ENCODE measurements at places on chromosomes 3 and 15. TPM values are rescaled to one million over a fixed set of nuclear protein-coding genes. Genes with fewer than 3 reads are reported as not detected.
A peak's percentile ranks its signal among the peaks of the same experiment; 100 is the strongest.

DNA sequence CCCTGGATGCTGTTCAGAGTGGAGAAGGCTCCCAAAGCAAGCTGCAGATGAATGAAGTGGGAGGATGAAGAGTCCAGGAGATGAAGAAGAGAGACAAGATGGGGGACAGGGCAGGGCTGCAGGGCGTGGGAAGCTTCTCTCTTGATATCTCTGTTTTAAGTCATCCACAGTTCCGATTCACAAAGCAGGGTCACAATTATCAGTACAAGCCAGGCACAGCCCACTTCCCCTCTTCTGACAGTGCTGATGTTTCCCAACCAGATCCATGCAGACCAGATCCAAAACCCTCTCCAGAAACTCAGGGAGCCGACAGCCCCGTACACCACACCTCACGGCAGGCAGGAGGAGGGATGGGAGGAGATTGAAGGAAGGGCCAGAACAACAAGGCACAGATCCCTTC is 31.1 kb downstream of the NTRK3 start:
- H3K27me3 ChIP-seq = peaks cover 2% of the 10 kb centered on the region
- H3K27ac ChIP-seq = no peak overlapping the region
- no peak overlapping the region for H3K4me3 ChIP-seq
- no peaks in the 10 kb centered on the region for H3K4me1 ChIP-seq

DNA sequence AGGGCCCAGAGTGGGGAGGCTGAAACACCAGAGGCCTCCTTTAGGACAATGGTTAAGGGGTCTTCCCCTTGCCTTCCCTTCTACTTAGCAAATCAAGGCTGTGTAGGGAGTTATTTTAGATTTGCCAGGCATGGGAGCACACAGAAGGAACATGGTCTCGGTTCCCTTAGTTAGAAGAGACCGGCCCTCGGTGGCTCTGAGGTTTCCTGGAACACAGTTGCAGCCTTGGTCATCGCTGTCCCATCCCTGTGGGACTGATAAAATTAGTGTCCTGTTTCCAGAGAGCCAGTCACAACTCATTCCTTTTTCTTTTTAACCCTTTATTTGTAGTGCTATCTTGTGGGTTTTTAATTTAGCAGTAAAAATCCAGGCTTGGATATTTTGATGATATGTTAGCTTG is 81.4 kb downstream of the CRTC3 start:
- no peak for DNase-seq
- no peak overlapping the region for H3K4me3 ChIP-seq
- H3K36me3 ChIP-seq = peaks cover 66% of the 10 kb centered on the region
- H3K27ac ChIP-seq = no peak overlapping the region

DNA sequence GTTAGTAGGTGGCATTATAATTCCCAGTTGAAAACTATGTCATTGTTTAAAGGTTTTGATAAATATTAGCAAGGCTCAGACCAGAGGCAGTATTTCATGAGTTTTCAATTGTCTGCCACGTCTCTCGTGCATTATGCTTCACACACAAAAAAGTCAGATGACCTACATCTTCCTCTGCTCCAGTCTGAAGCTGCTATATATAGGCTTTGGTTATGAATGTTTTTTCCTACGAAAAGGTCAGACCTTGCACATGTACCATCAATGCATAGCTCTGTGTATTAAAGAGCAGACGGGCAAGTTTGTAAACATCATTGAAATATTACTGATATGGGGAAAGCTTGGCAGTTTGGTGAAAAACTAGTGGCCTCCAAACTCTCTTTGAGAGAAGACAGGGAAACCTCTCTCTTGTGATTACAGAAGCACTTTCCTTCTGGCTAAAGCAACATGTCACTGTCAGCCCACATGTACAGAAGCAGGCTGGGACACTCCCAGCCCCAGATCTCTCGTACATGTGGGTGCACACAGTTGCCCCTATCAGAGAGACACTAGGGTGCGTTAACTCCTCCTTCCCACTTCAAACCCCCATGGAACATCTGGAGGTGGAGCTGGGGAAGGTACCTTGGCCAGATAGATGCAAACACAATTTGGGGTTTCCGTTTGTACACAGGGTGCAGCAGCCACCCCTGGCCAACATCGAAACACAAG is 184.0 kb upstream of the BCL6 start:
- no peaks in the 10 kb centered on the region for H3K36me3 ChIP-seq
- DNase-seq = no peak
- no peak overlapping the region for H3K27ac ChIP-seq
- no peaks in the 10 kb centered on the region for H3K27me3 ChIP-seq

DNA sequence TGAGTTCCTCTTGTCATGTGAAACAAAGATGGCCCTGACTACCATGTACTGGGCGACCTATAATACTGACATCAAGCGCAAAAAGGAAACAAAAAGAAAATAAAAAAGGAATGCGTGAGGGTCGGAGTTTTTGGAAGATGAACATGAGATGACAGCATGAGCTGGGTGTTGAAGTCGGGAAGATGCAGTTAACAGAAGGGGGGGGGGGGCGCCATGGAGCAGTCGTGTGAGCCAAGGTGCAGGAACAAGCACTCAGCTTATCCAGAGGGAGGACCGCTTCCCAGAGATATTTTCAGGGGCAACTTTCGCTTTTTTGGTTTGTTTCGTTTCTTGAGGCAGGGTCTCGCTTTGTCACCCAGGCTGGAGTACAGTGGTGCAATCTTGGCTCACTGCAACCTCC is 110.2 kb downstream of the RORA start:
- H3K4me3 ChIP-seq = no peak overlapping the region
- no peaks in the 10 kb centered on the region for H3K27me3 ChIP-seq
- no peaks in the 10 kb centered on the region for H3K4me1 ChIP-seq
- H3K27ac ChIP-seq = no peak overlapping the region

GRCh38 chr3:155737844-155738460 is 6.9 kb downstream of the PLCH1 start:
- H3K27me3 ChIP-seq = peaks cover 14% of the 10 kb centered on the region
- no peak for DNase-seq
- H3K4me3 ChIP-seq = no peak overlapping the region

DNA sequence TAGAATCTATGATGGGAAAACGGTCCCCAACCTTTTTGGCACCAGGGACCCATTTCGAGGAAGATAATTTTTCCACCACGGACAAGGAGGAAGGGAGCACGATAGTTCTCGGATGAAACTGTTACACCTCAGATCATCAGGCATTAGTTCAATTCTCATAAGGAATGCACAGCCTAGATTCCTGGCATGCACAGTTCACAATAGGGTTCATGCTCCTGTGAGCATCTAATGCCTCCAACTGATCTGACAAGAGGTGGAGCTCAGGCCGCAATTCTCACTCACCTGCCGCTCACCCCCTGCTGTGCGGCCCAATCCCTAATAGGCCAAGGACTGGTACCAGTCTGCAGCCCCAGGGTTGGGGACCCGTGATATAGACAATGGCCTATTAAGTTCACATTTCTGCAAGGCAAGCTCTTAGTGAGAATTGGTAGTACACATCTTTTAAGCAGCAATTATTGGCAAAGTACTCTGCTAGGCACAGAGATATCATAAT is 26.5 kb downstream of the CD200R1 start:
- no peaks in the 10 kb centered on the region for H3K36me3 ChIP-seq
- H3K27me3 ChIP-seq = no peaks in the 10 kb centered on the region
- no peaks in the 10 kb centered on the region for H3K4me1 ChIP-seq
- no peak for DNase-seq
- H3K4me3 ChIP-seq = no peak overlapping the region

GRCh38 chr3:126607214-126607908 is 47.6 kb downstream of the TXNRD3 start:
- H3K27me3 ChIP-seq = no peaks in the 10 kb centered on the region
- no peaks in the 10 kb centered on the region for H3K36me3 ChIP-seq
- no peaks in the 10 kb centered on the region for H3K4me1 ChIP-seq
- DNase-seq = peak; percentile 45
- H3K4me3 ChIP-seq = no peak overlapping the region

DNA sequence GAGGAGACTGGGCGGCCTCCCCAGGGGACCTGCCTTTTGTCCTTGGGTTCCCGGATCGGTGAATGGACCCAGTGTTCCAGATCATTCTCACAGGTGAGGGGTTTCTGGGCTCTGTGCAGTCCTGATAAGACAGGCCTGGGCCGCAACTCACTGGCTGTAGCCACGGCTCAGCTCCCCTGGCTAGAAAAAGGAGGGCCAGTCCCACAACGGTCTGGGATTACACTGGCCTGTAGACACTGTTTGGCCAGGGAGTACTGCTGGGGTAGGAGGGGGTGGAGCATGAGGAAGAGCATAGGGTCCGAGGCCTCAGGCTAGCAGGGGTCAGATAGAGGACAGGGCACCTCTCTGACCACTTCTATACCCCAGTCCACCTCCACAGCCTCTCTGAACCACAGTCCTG is 21.0 kb upstream of the TICRR start:
- DNase-seq = no peak
- H3K27me3 ChIP-seq = no peaks in the 10 kb centered on the region
- H3K36me3 ChIP-seq = no peaks in the 10 kb centered on the region
- no peaks in the 10 kb centered on the region for H3K4me1 ChIP-seq

GRCh38 chr3:132550579-132551305 is 46.3 kb upstream of the ACKR4 start:
- DNase-seq = no peak
- no peaks in the 10 kb centered on the region for H3K36me3 ChIP-seq
- peaks cover 7% of the 10 kb centered on the region for H3K4me1 ChIP-seq
- H3K27me3 ChIP-seq = no peaks in the 10 kb centered on the region
- H3K4me3 ChIP-seq = no peak overlapping the region

GRCh38 chr3:59862686-59863085 is 812.9 kb upstream of the CFAP20DC start:
- no peak for DNase-seq
- H3K4me1 ChIP-seq = peaks cover 6% of the 10 kb centered on the region
- H3K27ac ChIP-seq = no peak overlapping the region
- H3K4me3 ChIP-seq = no peak overlapping the region

GRCh38 chr3:150180334-150180733 is 209.6 kb upstream of the PFN2 start:
- no peak overlapping the region for H3K27ac ChIP-seq
- H3K4me3 ChIP-seq = no peak overlapping the region
- H3K4me1 ChIP-seq = no peaks in the 10 kb centered on the region
- peaks cover 9% of the 10 kb centered on the region for H3K27me3 ChIP-seq
- H3K36me3 ChIP-seq = no peaks in the 10 kb centered on the region

The CHRNA5 gene
- total RNA-seq = 0.94 TPM

The CNTN3 gene
- not detected for total RNA-seq

The TLR9 gene
- total RNA-seq = 0.27 TPM

The GRIP2 gene
- not detected for total RNA-seq

The HDDC3 gene
- total RNA-seq = 15.6 TPM

The CACNA1D gene
- 0.44 TPM for total RNA-seq

The SATB1 gene
- total RNA-seq = 121 TPM
